ENCODE measurements at places on chromosomes 1 and 21.

- DNase-seq: no peak
These were observed 132.4 kb downstream of the SDCCAG8 start for GRCh38 chr1:243388276-243388675.

DNA sequence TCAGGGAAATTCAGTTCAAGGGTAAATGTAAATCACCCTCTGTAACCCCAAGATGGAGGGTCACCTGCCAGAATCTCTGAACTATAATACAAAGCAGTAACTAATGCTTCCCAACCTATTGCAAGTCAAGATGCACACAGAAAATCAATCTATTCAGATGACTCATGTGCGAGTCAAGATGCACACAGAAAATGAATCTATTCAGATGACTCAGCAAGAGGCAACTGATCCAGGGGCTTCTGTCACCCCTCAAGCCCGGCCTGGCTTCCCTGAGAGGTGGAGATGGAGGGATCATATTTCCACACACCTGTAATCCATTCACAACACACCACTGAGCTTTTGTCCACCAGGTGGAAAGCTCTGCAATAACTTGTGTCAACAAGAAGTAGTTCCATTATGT, 17.4 kb upstream of the HIVEP3 start:
- no peak for DNase-seq

GRCh38 chr21:33662046-33662445, 19.7 kb downstream of the ITSN1 start:
- no peak for DNase-seq

GRCh38 chr1:239184561-239185244, 201.7 kb upstream of the CHRM3 start:
- no peak for DNase-seq

DNA sequence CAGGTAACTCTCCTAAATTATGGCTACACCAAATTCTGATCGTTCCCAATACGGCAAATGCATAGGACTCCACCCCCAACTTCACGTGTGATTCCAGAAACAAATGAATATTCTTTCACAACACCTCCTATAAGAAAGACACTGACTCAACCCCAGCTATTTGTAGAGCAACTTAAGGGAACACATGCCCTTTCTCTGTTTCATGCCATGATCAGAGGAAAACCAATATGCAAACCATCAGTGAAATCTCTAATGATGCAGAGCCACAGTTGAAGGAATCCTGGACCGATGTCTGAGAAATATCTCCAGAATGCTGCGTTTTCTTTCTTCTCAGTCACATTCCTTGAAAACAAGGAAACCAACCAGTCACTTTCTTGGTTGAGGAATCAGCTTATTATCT, 164.2 kb upstream of the PTBP2 start:
- DNase-seq: no peak

DNA sequence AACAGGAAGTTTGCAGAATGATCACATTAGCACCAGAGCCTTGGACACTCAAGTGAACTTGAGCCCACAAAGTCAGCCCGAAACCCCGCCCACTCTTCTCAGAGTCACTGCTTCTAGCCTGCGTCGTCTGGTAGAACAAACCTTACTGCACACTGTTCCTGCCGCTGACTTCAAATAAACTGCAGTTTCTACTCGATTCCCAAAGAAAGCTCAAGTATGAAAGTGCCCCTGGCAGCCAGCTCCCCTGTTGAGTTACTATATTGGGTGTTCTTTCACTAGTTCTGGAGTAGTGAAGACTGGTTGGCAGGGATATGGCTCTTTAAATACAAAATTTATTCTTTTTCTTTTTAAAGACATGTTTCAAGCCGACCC, 164.7 kb downstream of the GALNT2 start:
- DNase-seq: no peak

- no peak for DNase-seq
These were observed 25.2 kb downstream of the NHLH2 start for GRCh38 chr1:115815694-115816093.

DNA sequence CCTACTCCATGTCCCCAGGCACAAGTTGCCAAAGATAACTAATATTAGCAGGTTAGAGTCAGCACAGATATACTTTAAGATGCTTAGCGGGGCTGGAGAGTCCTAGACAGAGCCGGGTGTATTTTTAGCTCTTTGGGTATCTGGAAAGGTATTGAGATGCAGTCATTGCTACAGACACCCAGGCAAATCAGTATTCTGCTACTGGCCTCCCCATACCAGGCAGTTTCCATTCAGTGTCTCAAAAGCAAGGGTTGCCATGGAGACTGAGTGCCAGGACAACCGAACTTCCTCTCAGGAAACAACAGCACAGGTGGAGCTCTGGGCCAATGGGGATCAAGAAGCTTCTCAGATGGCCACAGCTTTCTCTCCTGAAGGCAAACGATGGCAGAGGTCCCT, 45.3 kb downstream of the KCNC4 start:
- no peak for DNase-seq

- DNase-seq: no peak
These were observed 479.4 kb downstream of the KCNT2 start for GRCh38 chr1:196128835-196129234.

- no peak for DNase-seq
These were observed 27.2 kb upstream of the ENO1 start for GRCh38 chr1:8905582-8906191.

- no peak for DNase-seq
These were observed 141.3 kb downstream of the ZZZ3 start for GRCh38 chr1:77541162-77541545.

- DNase-seq: no peak
These were observed 402.9 kb downstream of the PTPRU start for GRCh38 chr1:29639156-29639736.

DNA sequence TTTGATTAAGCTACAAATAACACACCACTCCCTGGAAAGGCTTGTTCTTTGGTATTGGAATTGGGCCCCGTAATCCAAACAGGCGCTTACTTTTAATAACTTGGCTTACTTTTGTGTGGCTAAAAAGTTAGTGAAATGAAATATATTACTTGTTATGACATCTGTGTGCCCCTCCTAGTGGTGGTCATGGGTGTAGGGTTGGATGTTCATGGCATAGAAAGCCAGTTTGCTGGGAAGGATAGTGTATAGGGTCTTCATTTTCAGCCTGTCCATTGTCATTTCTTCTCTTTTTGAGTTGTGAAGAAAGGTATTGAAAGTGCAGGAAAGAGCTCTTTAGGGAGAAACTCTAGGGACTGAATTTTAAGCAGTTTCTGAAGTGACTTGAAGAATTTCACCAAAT, 5.9 kb downstream of the CDC14A start:
- no peak for DNase-seq

GRCh38 chr1:231940116-231940515, 313.5 kb downstream of the DISC1 start:
- no peak for DNase-seq

GRCh38 chr1:239125027-239125426, 261.3 kb upstream of the CHRM3 start:
- DNase-seq: no peak

GRCh38 chr1:5815211-5815610, 177.0 kb downstream of the NPHP4 start:
- no peak for DNase-seq

DNA sequence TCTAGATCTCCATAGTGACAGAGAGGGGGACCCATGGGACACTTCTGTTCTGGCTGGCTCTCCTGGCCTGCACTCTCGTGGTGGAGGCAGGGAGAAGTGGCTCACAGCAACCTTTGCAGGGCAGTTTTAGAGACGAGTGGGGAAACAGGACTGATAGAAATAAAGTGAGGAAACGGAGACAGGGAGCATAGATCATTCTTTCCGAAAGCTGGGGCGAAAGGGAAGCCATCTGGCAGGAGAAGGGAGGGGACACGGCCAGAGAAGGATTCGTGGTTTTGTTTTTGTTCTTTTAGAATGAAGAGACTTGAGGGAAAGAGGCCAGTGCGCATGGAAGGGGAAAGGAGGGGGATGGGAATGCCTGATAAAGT, 3.5 kb downstream of the TIE1 start:
- no peak for DNase-seq

- no peak for DNase-seq
These were observed 49.0 kb downstream of the MAGI3 start for GRCh38 chr1:113439277-113439670.

GRCh38 chr1:171128463-171128862, 37.8 kb downstream of the FMO3 start:
- no peak for DNase-seq

DNA sequence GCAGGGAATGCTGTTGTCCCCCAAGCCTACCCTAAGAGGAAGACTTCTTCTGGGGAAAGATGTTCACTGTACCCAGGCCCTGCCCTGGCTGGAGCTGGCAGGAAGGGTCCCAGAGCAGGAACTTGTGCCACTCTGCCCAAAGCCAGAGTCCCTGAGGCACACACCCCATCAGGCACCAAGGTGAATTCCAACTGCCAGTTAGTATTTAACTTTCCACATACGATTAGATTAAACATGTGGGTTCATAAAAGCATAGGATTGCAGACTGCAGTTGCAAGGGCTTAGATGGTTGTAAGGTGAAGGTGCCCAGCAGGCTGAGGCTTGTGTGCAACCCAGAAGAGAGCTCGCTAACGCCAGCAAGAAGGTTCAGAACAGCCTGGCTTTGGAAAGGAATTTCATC, at the start of gene KCNE2:
TSS of gene KCNE2 (plus strand) at position 274 of the 400 bp plus-strand sequence. CDS start 6,473 bp downstream, outside the sequence.
- DNase-seq: no peak

- no peak for DNase-seq
These were observed 2.0 kb downstream of the RCSD1 start for GRCh38 chr1:167631936-167632614.

- DNase-seq: no peak
These were observed 212.7 kb upstream of the ESRRG start for GRCh38 chr1:216935901-216936300.

- DNase-seq: no peak
These were observed 39.5 kb upstream of the TMPRSS15 start for GRCh38 chr21:18443085-18443484.

DNA sequence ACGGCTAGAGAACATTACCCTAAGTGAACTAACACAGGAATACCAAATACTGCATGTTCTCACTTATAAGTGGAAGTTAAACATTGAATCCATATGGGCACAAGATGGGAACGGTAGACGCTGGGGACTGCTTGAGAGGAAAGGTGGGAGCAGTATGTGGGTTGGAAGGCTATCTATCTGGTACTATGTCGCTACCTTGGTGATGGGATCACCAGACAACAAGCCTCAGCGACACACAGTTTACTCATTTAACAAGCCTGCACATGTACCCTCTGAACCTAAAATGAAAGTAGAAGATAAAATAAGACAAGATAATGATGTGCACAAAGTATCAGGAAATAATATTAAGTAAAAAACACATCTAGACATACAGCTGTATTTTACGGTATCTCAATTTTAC, 819 bp downstream of the PYHIN1 start:
- DNase-seq: no peak

GRCh38 chr1:18739897-18740296, 109.3 kb downstream of the PAX7 start:
- DNase-seq: no peak

GRCh38 chr1:211210052-211210451, 49.1 kb upstream of the RCOR3 start:
- no peak for DNase-seq

DNA sequence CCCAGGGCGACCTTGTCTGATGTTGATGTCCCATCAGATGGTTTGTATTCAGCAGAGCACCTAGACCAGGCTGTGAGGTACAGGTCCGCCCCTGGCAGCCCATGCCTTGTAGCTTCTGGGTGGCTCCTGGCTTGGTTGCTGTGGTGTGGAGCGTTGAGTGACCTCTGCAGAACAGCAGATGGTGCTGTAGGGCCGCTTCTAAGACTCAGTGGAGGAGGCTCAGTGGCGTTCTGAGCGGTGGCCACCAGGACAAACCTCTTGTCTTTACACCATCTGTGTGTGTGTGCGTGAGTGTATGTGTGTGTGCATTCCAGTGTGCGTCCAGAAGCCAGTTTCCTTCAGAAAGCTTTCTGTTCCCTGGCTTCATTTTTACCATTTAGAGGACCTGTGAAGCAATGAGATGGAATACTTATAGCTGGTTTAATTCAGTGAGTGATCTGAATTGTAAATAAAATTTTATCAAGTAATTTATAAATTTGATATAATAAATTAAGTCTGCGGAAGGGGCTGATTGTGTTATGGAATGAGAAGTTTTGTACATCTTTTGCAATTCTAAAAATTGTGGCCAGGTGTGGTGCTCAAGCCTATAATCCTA, 66.1 kb downstream of the ADARB1 start:
- DNase-seq: no peak

GRCh38 chr1:47906009-47906432, 91.2 kb downstream of the TRABD2B start:
- DNase-seq: no peak

- no peak for DNase-seq
These were observed 19.3 kb downstream of the OSBPL9 start for GRCh38 chr1:51636191-51636590.

DNA sequence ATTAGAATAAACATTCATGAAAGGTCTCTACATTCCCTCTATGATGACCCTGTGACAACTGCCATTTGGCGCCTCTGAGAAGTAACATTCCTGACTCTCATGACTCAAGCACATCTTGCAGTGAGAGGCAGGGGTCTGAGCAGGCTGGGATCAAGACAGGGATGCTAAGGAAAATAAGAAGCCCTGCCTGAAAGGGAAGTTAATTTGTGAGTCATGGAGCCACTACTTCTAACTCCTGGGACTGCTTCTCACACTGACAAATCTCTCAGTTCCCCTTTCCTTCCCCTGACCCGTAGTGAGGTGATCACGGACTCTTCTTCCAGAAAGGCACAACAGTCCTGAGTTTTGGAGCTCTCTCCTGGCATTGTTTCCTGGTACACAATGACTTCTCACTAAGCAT, 231.9 kb downstream of the TNR start:
- DNase-seq: no peak

DNA sequence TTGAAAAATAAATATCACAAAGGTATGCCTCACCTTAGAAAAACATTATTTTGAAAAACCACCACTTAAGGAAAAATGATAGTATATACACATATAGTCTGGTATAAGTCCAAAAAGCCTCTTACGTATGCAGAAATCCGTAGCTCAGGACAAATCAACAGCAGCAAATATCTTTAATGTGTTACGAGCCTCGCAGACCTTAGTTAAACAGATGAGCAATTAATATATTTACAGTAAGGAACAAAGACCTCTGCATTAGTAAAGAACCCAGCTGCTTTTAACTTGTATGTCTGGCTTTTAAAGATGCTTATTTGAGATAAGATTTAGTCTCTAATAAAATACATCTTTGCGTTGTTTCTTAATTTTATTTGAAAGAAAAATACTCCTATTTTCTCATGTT, 79.9 kb upstream of the CHRM3 start:
- no peak for DNase-seq

DNA sequence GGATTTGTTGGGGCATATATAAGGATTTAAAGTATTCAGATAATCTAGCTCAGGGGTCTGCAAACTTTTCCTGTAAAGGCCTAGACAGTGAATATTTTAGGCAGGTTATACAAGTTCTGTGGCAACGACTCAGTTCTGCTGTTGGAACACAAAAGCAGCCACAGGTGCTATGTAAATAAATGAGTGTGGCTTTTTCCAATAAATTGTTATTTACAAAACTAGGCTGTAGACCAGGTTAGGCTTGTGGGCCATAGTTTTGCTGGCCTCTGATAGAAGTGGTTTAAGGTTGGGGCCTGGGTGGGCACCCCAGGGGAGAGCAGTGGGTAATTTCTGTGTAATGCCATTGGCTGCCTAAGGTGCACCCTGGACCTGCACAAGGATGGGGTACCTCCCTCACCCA, 16.9 kb upstream of the IGFN1 start:
- DNase-seq: no peak

GRCh38 chr1:106954661-106955229, 101.7 kb upstream of the PRMT6 start:
- no peak for DNase-seq

Measured in T-helper 22 cell (primary cell).